ENCODE measurements at places on chromosomes 16 and 17.

DNA sequence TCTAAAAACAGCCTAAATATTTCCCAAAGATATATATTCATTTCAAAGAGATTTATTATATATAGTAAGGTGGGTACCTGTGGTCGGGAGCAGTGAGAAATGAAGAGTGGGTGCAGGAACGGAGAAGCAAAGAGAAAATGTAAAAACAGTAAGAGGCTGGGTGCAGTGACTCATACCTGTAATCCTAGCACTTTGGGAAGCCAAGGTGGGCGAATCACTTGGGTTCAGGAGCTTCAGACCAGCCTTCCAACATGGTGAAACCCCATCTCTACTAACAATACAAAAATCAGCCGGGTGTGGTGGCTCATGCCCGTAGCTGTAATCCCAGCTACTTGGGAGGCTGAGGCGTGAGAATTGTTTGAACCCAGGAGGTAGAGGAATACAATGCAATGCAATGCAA is 257.1 kb downstream of the BCAS3 start:
- DNase-seq = no peak
- H3K36me3 ChIP-seq = no peaks in the 10 kb centered on the region
- H3K4me1 ChIP-seq = no peaks in the 10 kb centered on the region

GRCh38 chr16:8552487-8553221 is 37.7 kb downstream of the TMEM114 start:
- no peaks in the 10 kb centered on the region for H3K4me1 ChIP-seq
- no peaks in the 10 kb centered on the region for H3K36me3 ChIP-seq
- DNase-seq = no peak
- H3K4me3 ChIP-seq = no peak overlapping the region
- peaks cover 13% of the 10 kb centered on the region for H3K27me3 ChIP-seq
- no peak overlapping the region for H3K27ac ChIP-seq

- DNase-seq = no peak
- peak overlapping the region; percentile 57 for H3K4me3 ChIP-seq
- H3K36me3 ChIP-seq = no peaks in the 10 kb centered on the region
- no peaks in the 10 kb centered on the region for H3K27me3 ChIP-seq
These were observed 13.5 kb downstream of the SPATA32 start for GRCh38 chr17:45248132-45248957.

- no peaks in the 10 kb centered on the region for H3K4me1 ChIP-seq
- H3K27ac ChIP-seq = no peak overlapping the region
- no peak overlapping the region for H3K4me3 ChIP-seq
- H3K36me3 ChIP-seq = no peaks in the 10 kb centered on the region
- H3K27me3 ChIP-seq = no peaks in the 10 kb centered on the region
- no peak for DNase-seq
These were observed 38.8 kb downstream of the SCPEP1 start for GRCh38 chr17:57016764-57017116.

Data from gastrocnemius medialis (tissue), 4 donors.